NCI-H748 treated with DMSO at 0.1 percent for 48 hours (cell line): ENCODE measurements at places on chromosomes 7 and 10.

DNA sequence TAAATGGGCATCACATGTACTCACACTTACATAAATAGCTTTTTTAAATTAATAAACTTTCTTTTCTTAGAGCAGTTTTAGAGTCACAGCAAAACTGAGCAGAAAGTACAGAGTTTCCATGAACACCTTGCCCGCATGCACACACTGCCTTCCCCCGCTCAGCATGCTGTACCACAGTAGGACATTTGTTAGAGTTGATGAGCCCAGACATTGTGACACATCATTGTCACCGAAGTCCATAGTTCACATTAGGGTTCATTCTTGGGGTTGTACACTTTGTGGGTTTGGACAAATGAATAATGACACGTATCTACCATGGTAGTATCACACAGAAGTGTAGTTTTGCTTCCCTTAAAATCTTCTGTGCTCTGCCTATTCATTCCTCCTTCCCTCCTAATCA lies 23.7 kb downstream of the UBN2 start:
- no peak for DNase-seq

DNA sequence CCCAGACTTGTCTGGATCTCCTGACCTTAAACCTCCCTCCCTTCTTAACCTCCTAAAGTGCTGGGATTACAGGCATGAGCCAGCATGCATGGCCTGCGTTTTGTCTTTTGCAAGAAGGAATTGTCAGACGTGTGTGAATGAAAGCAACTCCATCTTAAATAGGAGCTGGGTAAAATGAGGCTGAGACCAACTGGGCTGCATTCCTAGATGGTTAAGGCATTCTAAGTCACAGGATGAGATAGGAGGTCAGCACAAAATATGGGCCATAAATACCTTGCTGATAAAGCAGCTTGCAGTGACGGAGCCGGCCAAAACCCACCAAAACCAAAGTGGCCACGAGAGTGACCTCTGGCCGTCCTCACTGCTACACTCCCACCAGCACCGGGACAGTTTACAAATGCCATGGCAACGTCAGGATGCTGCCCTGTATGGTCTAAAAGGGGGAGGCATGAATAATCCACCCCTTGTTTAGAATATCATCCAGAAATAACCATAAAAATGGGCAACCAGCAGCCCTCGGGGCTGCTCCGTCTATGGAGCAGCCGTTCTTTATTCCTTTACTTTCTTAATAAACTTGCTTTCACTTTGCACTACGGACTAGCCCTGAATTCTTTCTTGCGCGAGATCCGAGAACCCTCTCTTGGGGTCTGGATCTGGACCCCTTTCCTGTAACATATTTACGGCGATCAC lies 41.2 kb upstream of the SDK1 start:
- no peak for DNase-seq

- DNase-seq = no peak
Observed at GRCh38 chr7:50413561-50413960, 36.6 kb downstream of the FIGNL1 start.

- DNase-seq = peak; percentile 11
Observed at GRCh38 chr10:117830205-117830604, 216.5 kb downstream of the RAB11FIP2 start.

DNA sequence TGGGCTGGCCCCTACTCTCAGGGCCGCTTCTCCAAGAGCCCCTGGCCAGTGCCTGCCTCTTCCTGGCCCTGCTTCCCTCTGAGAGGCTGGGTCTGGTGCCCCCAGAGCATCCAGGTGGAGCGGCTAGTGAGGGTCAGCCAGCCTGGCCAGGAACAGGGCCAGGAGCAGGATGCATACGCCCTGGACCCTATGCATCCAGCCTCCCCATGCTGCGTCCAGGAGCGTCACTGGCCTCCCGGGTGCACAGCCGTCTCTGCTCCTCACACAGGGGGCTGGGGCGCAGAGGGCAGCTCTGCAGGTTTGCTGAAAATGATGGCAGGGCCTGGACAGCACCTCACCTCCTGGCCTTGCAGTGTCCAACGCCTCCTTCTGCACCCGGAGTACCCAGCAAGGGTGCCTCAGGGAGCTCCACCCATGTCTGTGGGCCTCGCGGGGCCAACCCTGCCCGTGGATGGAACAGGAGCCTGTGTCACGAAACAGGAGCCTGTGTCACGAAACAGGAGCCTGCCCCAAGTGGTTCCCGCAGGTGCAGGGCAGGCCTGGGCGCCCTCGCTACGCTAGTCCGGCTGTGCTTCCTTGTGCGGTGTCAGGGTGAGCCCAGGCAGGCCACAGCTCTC lies 246.2 kb upstream of the PPP2R2D start:
- DNase-seq = no peak

DNA sequence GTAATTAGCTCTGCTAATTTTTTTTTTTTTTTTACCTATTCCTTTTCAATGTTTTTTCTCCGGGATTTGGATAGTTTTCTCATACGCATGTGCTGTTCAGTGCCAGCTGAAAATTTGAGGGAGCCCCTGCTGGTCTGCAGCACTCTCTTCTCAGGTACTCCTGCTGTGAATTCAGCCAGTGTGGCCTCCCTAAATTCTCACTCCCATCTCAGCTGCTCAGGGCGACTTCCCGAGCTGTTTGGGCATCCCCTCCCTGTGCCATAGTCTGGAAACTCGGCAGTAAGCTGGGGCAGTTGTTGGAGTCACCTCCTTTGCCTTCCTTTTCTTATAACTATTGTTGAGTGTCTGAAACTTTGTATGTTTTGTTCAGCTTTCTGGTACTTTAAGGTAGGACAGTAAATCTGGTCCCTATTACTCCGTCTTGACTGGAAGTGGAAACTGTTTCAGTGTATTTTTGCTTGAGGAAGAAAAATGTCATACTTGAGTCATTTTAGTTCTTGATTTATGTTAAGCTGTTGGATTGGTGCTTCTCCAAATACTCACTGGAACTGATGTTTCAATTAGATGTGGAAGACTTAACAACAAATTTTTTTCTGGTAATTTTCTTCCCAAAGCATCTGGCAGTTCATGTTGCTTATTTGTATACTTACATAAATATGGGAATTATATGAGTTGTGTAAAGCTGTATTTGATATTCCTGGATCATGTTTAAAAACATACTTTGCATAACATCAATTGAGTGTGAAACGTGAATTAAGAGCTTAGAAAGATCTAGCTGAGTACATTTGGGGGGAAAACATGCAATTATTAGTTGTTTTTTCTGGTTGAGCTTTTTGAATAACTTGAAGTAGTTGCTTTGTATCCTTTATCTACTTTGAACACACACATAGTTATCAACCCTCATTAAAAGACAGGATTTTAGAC lies 33.7 kb downstream of the MINPP1 start:
- no peak for DNase-seq

GRCh38 chr7:114923403-114923713 lies 1.5 kb downstream of the MDFIC start:
- DNase-seq = no peak

GRCh38 chr10:99382176-99382575 lies 48.2 kb downstream of the GOT1 start:
- no peak for DNase-seq

- no peak for DNase-seq
Observed at GRCh38 chr10:48224979-48225560, 49.4 kb downstream of the FRMPD2 start.

DNA sequence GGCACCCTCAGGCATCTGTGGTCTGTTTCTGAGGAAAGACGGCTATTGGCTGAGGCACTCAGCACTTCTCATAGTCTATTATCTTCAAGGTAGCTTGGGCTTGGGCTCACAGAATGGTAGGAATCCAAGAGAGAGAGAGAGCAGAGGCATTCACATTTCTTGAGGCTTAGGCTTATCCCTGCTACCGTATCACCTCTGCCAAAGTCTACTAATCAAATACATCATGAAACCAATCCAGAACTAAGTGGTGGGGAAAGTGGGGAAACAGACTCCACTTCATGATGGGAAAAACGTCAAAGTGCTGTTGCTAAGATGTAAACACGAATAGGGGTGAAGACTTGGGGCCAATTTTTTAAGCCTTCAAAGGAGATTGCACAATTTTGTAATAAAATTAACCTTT lies 271.1 kb upstream of the SEMA3D start:
- no peak for DNase-seq

DNA sequence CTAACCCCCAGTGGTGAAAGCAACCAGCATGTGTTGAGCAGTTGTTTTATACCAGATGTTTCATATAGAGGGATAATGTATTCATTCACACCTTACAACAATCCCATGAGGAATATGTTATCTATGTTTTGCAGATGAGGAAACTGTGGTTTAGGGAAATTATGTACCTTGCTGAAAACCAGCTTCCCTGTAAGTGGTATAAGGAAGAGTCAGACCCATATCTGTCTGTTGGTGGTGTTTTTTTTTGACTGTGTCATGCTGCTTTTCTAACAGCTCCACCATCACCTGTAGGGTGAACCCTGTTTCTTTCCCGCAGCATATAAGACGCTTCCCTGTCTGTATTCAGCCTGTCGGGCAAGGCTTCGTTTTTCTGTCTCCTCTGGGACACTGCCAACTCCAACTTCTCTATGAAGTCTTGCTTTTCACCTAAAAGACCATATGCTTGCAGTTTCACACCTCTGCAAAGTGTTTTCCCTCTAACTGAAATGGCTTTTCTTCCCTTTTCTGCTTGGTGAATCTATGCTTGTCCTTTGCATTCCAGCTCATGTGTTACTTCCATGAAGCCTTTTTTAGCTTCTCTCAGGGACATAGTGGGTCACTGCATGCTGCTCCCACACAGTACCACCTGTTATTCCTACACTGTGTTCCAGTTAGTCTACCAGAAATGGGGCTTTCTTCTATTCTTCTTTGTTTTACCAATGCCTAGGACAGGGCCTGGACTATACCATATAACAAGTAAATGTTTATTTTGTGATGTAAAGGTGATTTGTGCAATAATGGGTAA lies 92.8 kb downstream of the ST7 start:
- no peak for DNase-seq

DNA sequence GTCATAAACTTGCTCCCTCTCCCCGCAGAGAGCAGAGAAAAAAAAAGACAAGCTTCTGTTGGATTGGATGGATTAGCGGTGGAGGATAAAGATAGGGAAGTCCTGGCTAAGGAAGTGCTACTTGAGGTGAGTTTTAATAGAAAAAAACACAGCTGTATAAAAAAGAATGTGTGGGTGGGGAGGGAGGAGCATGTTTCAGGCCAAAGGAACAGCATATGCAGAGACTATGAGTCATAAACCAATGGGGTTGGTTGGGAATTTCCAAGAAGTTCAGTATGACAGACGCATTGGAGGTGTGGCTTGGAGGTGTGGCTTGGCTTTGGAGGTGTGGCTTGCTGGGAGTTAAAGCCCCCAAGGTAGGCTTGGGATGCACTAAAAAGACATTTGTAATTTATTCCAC lies 103.0 kb upstream of the LSM8 start:
- no peak for DNase-seq

GRCh38 chr10:109202111-109202510 lies 721.2 kb downstream of the XPNPEP1 start:
- DNase-seq = no peak

DNA sequence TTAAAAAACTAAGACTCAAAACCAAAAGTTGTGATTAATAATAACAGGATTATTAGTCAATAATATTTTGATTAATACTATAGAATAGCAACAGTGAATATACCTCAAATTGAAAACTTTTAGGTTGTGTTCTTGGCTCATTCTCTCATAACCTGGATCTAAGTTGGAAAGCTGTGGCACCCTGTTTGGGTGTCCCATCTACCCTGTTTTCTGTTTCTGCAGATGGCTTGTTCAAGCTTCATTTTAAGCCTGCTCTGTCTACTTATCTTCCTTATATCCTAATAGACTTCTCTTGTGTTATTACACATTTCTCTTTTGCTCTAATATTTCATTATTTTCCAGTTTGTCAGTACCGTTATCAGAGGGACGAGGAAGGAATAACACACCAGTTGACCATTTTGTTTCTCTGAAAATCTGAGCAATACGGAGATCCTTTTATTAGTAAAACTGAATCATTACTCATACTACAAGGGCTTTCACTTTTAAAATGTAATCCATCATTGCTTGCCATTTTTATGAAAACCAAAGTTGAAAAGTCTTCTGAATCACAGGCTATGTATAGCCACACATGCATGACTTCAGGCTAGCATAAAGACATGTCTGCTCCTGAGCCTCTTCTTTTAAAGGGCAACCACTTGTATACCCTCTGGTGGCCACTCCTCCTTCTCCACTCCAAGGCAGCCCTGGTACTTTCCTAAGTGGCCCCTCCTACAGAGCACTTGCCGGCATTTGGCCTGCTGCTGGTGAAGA lies 22.3 kb downstream of the COX15 start:
- no peak for DNase-seq

GRCh38 chr7:98027342-98028033 lies 37.5 kb upstream of the OCM2 start:
- DNase-seq = no peak
